Stimulated activated CD8-positive, alpha-beta memory T cell treated with anti-CD3 and anti-CD28 coated beads, Interleukin-4, amount 100 ng/mL, for 1 hour (primary cell): ENCODE measurements at places on chromosomes 7 and 10.

DNA sequence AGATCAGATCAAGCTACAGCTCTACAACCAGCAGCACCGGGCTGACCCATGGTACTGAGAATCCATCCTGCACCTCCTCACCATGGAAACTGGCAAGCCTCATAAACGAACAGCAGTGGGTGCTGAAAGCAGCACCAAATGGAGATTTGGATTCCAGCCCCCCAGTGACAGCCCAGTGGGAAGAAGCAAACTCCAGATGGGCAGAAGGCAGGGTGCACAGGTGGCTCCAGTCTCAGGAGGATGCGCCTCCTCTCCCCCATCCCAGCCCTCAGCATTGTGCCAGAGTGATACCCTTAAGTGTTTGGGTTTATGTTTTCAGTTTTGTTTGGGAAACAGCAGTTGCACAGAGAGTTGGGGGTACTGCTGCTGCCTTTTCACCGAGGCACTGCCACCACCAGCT is 20.6 kb upstream of the SMO start:
- DNase-seq: no peak

DNA sequence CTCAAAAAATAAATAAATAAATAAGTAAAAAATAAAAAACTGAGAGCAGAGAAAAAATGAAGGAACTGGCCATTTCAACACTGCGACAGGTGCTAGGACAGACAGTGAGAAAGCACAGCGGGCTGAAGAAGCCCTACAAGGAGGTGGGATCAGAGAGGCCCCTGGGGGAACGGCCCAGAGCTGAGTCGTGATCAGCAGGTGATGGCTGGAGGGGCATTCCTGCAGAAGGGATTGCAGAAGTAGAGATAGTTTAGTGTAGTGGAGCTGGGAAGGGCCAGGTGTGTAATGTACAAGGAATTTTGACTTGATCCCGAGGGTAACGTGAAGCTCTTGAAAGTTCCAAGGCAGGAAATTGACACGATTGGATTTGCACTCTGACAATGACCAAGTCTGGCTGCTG is 112.1 kb downstream of the CUL2 start:
- DNase-seq: no peak

DNA sequence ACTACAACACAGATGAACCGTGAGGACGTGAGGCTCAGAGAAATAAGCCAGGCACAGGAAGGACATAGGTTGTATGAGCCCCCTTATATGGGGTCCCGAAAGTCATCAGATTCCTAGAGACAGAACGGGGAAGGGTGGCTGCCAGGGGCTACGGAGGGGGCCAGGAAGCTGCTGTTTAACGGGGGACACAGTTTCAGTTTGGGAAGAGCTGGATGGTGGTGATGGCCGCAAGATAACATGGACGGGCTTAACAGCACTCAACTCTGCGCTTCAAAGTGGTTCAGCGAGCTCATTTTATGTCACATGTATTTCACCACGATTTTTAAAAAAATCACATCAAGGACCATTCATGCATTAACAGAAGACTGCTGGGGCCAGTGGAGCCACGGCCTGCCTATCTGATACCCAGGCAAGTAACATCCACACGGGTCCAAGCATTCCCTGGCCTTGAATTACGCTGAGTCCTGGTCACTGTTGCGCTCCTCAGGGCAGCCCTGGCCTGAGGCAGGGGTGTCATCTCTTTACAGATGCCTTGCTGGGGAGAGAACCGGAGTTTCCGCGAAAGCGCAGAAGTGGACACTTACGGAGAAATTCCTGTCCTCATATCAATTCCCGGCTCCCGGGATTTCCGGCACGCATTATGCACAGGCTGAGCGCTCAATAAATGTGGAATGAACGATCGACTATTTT is 1.5 kb downstream of the CARD11 start:
- DNase-seq: no peak

DNA sequence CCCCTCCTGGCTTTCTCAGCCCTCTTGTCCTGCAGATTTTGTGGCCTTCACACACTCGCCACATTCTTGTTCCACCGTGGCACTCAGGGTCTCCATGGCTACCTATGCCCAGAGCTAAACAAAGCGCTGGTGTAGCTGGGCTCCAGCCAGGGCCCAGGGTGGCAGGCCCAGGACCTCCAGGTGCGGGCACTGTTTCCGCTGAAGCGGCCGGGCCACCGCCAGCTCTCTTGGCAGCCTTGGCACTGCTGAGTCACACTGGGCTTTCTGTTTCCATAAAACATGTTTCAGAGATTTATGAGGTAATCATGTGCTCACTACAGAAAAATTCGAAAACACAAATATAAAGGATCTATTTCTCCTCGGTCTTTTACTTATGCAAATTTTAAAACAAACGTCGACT is 51.3 kb downstream of the AOC1 start:
- DNase-seq: no peak

DNA sequence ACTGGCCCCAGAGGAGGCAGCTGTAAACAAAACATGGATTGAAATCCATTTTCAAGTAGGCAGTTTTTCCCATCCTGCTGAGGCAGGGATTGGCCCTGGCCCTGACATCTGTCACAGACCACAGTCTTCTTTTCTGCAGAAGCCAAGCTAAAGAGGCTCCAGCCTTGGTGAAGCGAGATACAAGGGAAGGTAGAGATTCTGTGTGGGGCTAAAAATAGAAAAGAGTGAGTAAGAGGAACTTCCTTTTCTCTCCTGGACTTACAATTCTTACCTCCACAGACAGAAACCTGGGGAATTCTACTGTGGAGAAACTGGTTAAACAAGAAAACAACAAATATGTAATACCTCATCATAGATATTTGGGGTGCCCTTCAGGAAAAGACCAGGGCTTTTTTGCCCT is 624.8 kb upstream of the FZD8 start:
- no peak for DNase-seq

DNA sequence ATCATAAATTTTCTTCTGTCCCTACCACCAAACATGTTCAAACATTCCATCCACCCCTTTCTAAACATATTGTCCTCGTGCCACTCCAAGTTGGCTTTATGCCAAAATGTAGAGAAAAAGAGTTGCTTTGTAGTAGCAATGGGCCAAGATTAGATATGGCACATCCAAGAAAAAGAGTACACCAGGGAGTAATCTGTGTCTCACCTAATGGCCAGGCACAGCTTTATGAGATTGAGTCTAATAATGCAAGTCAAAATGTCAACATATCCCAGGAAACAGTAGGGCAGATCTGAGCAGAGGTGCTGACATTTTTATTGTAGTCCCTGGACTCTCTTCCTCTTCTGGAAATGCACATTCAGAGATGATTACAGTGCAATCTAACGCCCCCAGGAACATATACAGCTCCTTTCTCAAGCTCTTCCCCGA is 5.7 kb upstream of the OR6V1 start:
- no peak for DNase-seq

GRCh38 chr7:134371536-134371935 is 54.8 kb upstream of the SLC35B4 start:
- DNase-seq: no peak
